ENCODE measurements at places on chromosomes 3 and 15.

DNA sequence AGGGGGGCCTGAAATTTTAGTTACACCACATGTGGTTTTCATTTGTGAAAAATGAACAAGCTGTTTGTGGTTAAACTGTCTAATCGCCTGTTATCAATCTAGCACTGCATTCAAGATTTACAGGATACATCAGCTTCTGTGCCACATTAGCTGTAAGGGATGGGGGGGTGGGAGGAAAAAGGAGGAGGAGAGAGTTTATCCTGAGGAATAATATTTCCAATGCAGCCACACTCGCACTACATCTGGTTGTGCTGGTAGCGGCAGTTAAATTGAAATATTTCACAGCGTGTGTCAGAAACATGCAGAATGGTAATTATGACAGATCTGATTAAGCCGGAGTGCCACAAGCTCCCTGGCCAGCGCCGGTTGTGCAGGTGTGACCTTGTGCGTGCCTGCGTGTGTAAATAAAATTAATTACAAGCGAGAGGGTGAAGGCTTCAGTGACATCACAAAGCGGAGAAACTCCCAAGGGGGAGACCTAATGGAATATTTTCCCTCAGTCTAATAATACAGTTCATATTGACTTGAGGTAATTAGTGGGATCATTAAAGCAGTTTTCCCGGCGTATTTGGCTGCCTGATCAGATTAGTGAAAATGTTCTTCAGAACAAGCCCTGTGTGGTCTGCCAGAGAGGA is 55.5 kb downstream of the SATB1 start:
- no peak for DNase-seq

- no peak for DNase-seq
Observed at GRCh38 chr15:26690778-26691177, 82.1 kb downstream of the GABRB3 start.

DNA sequence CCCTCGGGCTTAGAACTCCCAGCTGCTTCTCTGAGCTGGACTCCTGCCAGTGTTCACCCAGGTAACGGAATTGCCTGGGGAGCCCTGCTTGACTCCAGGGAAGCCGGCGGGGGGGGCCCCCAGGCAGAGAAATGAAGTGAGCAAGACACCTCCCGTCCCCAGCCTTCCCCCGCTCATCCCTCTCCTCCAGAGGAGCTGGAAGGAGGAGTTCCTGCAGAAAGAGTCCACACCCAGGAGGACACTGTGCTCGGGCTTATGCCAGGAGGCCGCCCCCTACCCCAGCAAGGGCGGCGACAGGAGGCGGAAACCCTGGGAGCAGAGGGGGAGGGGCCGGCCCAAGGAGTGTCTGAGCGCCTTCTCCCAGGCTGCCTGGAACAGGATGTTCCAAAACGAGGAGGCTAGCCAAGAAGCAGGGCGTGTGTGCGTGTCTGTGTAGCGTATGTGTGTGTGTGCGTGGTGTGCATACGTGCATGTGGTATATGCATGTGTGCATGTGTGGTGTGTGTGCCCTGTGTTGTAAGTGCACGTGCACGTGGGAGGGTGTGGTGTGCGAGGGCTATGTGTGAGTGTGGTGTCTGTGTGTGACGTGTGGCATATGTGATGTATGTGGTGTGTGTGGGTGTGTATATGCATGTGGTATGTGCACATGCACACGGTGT is 511.3 kb downstream of the SHQ1 start:
- DNase-seq, result peak; percentile 96

GRCh38 chr3:73215281-73215680 is 153.8 kb downstream of the EBLN2 start:
- DNase-seq, result no peak

DNA sequence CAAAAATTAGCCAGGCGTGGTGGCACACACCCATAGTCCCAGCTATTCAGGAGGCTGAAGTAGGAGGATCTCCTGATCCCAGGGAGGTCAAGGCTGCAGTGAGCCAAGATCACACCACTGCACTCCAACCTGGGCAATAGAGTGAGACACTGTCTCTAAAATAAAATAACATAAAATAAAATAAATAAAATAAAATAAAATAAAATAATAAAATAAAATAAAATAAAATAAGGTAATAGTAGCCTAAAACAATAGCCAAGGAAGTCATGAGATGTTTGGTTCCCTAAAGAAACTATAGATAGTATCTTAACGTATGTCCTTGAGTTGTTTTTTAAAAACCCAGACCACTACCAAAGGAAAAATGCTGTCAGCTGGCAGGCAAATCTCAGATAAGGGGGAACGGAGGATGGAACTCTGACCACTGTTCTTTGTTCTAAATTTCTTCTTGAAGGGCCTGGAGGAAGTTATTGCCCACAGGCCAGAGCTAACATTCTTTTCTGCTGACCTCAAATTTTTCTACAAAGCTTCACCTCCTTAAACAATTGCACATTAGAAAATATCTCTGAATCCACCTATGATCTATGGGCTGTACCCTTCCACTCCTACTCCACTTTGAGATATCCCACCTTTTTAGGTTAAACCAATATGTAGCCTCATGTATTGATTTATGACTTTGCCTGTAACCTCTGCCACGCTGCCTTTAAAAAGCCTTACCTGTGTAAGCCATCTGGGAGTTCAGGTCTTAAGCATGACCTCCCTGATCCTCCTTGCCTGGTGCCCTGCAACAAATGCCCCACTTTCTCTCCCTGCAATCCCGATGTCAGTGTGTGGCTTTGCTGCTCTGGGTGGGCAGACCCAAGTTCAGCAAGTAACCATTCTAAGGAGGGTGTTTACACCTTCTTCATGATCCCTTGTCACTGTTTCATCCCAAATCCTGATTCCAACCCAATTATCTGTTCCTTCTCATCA is 126.2 kb upstream of the BHLHE40 start:
- DNase-seq, result no peak

- no peak for DNase-seq
Observed at GRCh38 chr3:194632226-194632808, 902 bp downstream of the TMEM44 start.

DNA sequence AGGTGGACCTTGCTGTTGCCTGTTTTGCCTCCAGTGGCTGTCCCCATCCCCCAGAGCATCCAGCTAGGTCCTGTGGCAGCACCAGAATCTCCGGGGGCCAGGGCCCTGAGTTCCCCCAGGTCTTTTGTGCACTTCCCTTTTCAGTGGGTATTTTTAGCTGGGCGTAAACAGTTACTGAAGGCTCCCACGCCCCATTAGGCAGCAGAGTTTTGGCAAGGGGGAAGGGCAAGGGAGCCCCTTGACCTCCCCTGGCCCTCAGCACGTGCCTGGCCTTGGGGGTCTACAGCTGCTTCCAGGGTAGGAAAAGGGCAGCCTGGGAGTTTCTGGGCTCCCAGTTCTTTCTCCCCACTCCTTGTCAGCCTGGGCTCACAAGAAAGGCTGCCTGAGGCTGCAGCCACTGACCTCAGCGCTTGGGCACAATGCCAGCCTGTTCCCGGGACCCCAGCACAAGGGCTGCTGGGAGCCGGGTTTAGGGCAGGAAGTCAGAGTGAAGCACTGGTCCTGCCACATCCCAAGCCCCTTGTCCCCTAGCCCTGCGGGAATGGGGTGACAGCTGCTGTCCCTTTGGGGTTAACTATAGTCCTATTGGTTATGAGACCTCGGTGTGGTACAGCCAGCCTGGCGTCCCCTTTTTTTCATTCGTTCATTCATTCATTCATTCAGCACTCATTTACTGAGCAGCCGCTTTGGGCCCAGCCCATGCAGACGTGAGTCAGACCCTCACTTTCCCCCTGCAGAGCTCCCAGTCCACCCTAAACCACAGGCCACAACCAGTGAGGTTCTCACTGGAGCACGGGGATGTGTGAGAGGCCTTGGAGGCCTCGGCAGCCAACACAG is 8.4 kb downstream of the CSK start:
- DNase-seq, result peak; percentile 77

DNA sequence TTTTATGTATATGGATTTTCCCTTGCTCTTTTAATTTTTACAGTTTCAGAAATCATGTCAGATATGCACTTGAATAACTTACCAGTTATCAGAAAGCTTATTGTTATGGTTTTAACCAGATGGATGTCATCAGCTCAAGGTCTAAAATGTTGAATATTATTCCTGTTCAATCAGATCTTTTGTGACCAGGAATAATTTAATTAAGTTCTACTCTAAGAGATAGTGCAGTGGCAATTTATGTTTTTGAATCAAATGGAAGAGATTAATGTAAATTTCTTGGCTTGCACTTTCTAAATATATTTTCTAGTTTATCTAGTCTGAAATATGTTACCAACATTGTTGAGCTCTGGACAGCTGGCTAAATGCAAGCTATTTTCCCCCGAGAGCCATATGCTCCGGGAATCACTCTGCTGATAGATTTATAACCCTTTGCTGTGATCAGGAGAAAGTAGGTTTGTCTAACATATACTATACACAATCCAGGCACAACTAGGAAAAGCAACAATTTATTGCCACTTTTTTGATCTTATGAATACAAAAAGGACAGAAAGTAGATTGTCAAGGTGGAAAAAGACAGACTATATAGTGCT is 76.8 kb upstream of the CD96 start:
- no peak for DNase-seq

GRCh38 chr3:112786881-112787579 is 59.6 kb downstream of the CD200R1L start:
- DNase-seq, result peak; percentile 85

DNA sequence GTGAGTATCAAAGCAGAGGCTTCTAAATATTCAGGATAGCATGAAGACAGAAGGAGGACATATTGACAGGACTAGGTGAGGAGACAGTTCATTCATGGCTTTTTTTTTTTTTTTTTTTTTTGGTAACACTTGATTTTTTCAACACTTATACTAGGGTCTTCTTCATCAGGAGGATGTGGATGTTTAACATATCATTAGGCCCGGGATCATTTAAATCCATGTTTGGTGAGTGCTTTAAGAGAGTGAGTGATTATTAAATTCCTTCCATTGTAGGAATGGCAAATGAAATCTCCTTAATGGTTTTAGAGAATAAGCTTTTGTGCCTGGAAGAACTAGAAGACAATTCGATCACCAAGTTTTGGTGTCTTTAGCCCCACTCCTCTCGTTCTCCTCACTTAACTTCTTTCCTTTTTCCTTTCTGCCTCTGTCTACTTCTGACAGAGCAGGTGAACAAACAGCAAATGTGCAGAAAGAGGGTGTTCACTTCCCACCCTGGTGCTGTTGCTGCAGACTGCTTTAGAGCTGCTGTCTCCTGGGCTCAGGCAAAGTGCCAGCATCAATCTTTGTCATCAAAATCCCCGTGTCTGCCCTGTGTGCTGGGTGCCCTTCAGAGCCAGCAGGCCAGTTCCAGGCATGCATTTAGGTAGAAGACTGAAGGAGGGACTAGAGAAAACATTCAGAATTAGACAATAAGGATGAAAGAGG is 35.6 kb upstream of the RAB11A start:
- no peak for DNase-seq

DNA sequence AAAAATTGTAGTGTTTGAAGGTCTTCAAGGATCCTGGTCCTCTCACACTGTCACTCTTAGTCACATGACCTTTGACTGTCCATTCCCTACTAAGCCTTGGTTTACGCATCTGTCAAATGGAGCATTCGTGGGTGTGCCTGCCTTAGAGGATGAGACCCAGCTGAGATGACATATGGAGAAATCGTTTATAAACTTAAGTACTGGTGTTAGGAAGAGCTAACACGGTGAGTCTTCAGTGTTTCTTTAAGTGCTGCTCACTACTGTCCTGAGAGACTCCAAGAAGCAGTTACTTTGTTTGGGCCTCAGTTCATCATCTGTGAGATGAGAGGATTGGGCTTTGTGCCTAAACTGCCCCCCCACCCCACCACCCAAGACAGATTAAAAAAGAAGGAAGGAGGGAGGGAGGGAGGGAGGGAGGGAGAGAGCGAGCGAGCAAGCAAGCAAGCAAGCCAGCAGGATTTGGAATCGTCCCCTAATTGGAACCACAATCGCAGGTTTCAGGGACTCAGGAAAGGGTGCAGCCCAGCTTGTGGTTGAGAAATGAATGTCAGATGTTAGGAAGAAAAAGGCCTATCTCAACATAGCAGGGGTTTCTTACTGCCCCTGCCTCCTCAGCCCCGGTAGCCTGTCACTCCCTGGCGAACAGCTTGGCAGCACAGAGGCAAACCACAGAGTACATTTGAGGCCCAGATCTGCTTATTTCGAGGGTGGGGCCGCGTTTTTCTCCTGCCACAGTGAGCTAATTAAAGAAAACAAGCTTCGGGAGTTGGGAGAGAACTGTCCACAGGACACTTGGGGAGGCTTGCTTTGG is 32.7 kb downstream of the SMAD3 start:
- DNase-seq, result peak; percentile 90

DNA sequence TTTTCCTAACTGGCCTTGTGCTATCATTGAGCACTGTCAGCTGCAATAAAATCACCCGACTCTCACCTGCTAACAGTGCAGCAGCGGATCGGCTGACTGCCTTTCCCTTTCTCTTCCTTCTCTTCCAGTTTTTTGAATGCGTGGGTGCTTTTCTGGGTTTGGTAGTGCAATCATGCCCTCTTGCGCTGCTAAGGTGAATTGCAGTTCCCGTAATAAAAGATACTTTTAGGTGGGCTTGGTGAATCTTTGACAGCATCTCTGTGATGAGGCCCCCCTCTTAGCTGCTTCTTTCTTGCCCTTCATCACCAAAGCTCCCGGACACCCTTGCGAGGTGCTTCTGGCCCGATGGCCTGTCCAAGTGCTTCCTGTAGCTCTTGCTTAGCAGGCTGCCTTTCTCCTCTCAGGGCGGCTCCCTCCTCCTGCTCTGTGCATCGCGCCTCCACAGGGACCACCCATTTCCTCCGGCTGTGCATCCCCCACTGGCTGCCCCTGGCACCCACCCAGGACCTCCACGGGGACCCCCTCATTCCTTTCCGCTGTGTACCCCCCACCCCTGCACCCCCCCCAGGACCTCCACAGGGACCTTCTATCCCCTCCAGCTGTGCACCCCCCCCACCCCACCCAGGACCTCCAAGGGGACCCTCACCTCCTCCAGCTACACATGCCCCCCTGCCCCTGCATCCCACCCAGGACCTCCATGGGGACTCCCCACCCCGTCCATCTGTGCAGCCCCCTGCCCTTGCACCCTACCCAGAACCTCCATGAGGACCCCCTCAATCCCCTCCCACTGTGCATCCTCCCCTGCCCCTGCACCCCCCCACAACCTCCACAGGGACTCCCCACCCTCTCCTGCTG is 50.8 kb upstream of the RPL32 start:
- DNase-seq, result peak; percentile 70

- peak; percentile 94 for DNase-seq
Observed at GRCh38 chr15:55740981-55741832, 1.7 kb downstream of the PRTG start.

GRCh38 chr3:110731148-110731547 is 340.5 kb upstream of the NECTIN3 start:
- no peak for DNase-seq

- peak; percentile 72 for DNase-seq
Observed at GRCh38 chr3:188904670-188905069, 267.1 kb upstream of the TPRG1 start.

DNA sequence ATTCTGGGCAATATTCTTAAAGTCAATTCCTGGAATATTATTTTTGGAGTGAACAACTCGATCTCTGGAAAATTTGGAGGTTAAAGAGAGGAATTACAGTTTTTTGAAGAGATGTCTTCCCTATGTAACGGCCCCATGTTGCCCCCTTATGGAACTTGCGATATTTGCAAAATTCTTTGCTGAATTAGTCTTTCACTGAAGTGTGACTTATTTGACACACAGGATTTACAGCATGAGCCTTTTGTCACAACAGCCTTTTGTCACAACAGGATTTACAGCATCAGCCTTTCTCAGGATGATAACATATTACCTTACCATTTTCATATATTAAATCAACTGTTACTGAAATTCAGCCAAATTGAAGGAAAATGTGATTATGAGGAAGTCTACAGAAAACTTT is 37.8 kb upstream of the SPTSSB start:
- DNase-seq, result peak; percentile 46

GRCh38 chr3:30544812-30545211 is 61.6 kb upstream of the TGFBR2 start:
- DNase-seq, result peak; percentile 96

- no peak for DNase-seq
Observed at GRCh38 chr15:66778314-66778665, 76.3 kb downstream of the SMAD6 start.
